ENCODE measurements at places on chromosomes 16 and 17. TPM values are rescaled to one million over a fixed set of nuclear protein-coding genes. Genes with fewer than 3 reads are reported as not detected.

TEKT3 gene
- not detected for total RNA-seq

MPO gene
- total RNA-seq, result not detected

FGF11 gene
- total RNA-seq, result 0.30 TPM

CYGB gene
- 16.1 TPM for total RNA-seq

NUBP1 gene
- 35.5 TPM for total RNA-seq
